ENCODE measurements at places on chromosomes 2 and 18. TPM values are rescaled to one million over a fixed set of nuclear protein-coding genes. Genes with fewer than 3 reads are reported as not detected.

GRCh38 chr2:177767768-177768167 lies 304.8 kb downstream of the PDE11A start:
- DNase-seq = no peak

DNA sequence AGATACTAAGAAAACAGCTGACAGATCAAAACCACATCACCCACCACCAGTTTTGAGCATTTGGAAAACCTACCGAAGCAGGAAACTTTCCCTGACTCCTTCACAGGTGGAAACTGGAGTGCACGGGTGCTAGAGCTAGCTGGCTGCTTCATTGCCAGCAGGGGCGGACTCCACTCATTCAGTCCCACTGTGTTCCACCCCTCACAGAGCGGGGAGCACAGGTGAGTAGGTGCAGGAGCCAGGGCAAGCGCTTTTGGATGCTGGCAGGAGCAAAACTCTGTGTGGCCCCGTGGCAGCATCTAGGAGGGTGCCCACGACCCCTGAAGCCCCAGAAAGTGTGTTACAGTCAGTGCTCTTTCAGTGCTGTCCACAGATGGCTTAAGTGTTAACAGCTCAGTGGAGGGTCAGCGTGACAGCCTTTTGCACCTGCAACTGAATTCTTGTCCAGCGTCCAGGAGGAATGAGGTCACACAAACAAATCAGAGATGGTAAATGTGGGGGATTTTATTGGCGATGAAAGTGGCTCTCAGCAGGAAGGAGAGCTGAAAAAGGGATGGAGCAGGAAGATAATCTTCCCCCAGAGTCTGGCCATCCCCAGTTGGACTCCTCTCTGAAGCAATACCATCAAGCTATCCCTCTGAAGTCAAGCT lies 71.1 kb downstream of the TMEM163 start:
- DNase-seq = no peak

- DNase-seq = no peak
Measured at GRCh38 chr2:197308585-197308984, 2.0 kb downstream of the ANKRD44 start.

- peak; percentile 51 for DNase-seq
Measured at GRCh38 chr2:44981714-44982108, 27.5 kb downstream of the SIX2 start.

GRCh38 chr18:54607213-54608027 lies 16.4 kb downstream of the DYNAP start:
- no peak for DNase-seq

DNA sequence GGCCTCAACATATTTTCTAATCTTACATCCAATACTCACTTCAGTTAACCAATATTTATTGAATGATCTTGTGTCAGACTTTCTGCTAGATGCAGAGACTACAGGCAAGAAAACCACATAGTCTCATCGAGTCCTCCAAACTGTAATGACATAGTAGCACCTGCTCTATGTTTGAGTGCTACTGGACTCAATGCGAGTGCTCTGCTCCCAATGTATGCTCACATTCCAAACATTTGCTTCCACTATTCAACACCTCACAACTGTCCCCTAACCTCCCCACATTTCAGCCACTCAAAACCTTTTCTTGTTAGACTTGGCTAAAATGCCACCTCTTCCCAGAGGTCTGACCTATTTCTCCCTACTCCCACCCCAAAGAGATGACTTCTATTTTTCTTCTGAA lies 65.2 kb downstream of the SLC66A3 start:
- no peak for DNase-seq

DNA sequence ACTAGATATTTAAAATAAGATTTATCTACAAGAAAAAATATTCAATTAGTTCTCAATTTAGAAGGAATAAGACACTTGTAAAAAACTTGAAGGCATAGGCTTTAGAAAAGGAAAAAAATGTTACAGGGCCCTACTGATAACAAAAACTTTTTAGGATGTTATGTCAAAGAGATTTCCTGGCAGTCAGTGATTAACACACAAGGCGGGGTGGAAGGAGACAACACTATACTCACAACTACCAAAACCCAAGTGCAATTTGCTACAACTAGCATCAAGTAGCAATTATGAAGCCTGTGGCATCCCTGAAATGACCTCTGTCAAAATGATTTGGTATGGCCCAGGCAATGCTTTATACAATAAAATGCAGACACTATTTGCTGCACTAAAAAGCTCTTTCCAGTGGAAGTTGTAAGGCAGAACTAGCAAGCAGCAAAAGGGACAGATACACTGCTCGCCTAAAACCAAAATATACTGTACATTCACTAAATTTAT lies 15.3 kb downstream of the STRN start:
- DNase-seq = no peak

- DNase-seq = no peak
Measured at GRCh38 chr18:23126376-23127056, 8.8 kb upstream of the CABLES1 start.

GRCh38 chr2:178805457-178805856 lies 1.8 kb downstream of the TTN start:
- no peak for DNase-seq

APLF gene
- total RNA-seq = 6.4 TPM

GEN1 gene
- total RNA-seq = 10.7 TPM

DNA sequence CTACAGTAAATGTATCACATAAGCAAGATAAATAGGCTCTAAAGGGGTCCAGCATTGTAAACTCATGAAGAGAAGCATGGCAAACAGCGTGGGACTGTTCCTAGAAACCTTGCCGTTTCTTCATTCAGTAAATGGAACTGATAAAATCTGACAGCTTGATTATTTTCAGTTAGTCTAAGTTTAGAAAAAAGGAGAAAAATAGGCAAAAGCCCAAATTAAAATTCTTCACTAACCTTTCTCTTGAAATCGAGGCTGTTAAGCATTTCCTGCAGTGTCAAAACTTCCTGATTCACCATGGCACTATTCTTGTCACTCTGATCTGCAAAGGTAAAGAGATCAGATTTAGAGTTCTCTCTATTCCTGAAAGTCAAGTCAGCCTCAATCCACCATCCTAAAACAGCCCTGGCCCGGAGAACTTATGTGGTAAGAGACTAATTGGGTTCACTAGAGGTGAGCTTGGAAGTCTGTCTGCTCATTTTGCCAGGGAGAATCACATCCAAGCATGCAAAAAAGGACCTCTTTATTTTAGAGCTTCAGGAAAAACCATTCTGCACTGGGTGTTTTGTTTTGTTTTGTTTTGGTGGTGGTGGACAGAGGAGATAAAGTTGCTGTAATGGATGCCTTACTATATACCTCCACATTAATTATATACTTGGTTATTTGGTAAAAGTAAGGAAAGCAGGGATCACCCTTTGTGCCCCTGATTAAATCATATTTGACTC lies 52.4 kb upstream of the STAT1 start:
- DNase-seq = no peak

DNA sequence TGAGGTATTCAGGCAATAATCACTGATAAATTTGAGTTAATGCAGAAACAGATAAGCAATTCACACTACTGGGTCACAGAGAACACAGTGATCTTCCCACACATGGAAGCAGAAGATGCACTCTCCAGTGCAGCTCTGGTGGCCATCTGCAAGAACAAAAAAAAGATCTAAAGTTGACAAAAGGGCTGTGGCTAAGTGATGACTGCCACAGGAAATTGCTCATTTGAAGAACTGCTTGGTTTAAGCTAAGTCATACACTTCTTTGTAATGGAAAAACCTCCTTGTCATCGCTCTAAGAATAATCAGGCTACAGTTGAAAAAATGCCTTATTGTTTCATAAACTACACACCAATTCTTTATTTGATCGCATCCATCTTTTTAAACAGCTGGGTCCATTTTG lies 115.1 kb downstream of the DTNB start:
- no peak for DNase-seq

MFSD2B gene
- 4.9 TPM for total RNA-seq

- no peak for DNase-seq
Measured at GRCh38 chr2:118122594-118123281, 34.5 kb downstream of the INSIG2 start.

DNA sequence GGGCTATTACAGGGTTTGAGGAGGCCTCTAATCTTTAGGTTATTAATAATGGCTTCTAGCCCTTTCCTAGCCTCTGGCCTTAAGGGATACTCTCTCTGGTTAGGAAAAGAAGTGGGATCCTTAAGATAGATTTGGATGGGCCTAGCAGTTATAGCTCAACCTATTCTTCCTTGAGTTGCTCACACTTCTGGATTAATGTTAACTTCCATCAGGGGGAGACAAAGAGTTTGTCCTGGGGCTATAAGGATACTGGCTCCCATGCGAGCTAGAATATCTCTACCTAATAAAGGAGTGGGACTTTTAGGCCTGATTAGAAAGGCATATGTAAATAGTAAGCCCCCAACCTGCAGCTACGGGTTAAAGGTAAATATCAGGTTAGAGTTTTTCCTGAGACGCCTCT lies 14.3 kb upstream of the PTH2R start:
- no peak for DNase-seq

DNA sequence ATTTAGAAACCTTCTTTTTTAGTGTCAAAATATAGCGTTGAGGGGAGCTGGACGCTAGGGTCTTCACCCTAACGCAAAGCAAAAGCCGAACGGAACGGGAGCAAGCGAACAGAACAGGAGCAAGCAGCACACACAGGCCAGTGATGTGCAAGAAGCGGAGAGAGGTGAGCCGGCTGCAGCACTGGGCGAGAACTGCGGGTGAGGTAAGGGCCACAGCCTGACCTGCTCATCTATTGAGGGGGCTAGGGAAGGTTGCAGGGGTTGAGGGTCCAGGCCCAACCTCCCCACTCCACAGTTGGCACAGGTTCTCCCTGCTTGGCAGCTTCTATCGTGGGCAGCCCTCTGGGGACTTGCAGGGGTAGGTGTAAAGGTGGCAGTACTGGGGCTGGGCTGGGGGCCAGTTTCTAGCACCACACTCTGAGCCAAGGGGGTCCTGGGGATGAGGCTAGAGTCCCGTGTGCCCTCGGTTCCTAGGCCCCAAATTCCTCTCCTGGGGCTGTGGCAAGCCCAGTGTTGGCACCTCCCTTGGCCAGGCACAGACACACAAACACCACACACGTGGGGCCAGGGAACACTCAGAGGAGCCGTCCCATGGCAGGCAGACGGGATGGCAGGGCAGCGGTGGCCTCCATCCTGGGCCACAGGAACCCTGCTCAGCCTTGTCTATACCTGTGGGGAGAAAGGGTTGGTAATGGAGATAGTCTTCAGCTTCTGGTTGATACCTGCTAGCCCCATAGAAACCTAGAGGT lies 1.2 kb upstream of the ABCB6 start:
- DNase-seq = no peak

- DNase-seq = no peak
Measured at GRCh38 chr2:166042356-166042755, 85.5 kb downstream of the SCN1A start.

DNA sequence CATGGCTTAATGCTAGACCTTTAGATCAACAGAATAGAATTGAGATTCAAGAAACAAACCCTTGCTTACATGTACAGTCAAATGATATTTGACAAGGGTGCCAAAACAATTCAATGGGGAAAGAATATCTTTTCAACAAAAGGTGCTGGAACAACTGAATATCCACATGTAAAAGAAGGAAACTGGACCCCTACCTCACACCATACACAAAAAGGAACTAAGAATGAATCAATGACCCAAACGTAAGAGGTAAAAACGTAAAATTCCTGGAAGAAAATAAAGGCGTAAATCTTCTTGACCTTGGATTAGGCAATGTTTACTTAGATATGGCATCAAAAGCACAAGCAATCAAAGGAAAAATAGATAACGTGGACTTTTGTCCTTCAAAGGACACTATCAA lies 43.1 kb downstream of the BAZ2B start:
- DNase-seq = no peak

DNA sequence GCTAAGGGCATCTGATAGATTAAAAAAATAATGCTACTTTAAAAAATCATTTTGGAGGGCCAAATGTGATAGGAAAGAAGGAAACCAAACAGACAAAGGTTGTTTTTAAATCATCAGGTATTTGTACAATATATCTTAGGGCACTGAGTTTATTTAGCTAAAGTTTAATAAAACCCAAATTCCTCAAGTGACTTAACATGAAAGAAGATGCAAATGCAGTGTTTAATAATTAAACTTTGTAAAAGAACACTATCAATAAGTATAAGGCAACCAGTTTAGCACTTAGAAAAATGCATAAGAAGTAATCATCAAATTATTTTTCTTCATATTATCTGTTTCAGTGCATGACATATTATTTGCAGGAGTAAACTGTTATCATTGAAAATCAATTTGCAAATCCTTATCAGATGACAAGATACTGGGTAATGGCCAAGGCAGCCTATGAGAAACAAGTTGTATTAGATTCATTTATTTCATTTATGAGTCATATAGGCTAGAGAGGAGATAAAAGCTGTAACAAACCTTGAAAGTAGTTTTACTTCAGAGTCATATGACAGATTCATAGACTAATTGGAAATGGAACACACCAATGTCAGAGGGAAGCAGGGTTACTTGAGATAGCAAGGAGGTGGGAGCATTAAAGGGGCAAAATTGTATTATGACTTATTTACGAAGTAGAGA lies 165.5 kb downstream of the GCA start:
- no peak for DNase-seq

FNDC4 gene
- not detected for total RNA-seq

All from T-helper 17 cell (primary cell).